ENCODE measurements at places on chromosomes 2 and 18.

DNA sequence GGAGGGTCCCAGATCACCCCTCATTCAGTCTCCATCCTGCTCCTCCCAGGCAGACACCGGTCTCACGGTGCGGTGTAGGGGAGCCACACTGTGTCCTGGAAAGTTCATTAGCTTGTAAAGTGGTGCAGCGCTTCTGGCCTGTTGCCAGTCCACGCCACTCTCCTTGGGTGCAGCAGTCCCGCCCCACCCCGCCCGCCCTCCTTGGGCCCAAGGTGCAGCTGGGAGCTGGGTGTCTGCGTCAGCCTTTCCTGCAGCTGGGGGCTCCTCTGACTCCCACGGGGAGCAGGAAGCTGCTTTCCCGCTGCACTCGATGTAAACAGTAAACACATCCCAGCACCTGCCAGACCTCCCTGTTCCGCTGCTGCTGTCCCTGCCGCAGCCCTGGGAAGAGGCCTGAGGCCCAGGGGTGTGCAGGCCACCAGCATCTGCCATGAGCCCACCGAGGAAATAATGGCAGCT lies 53.8 kb upstream of the ASB18 start:
- DNase-seq = peak; percentile 66

- DNase-seq = no peak
Observed at GRCh38 chr2:177992992-177993391, 79.6 kb downstream of the PDE11A start.

DNA sequence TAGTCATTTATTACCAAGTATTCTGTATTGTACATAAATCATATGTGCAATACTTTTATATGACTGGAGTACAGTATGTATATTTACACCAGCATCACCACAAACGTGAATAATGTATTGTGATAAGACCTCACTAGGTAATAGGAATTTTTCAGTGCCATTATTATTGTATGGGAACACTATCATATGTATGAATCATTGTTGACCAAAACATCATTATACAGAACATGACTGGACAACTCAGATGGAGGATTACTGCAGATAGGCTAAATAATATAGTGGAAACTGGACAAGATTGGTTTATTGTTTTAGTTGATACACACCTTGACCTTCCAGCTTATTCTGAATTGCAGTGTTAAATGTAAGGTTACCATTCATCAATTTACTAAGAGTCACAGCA lies 33.4 kb downstream of the VAPA start:
- no peak for DNase-seq

GRCh38 chr2:55932843-55933242 lies 9.3 kb upstream of the EFEMP1 start:
- no peak for DNase-seq

DNA sequence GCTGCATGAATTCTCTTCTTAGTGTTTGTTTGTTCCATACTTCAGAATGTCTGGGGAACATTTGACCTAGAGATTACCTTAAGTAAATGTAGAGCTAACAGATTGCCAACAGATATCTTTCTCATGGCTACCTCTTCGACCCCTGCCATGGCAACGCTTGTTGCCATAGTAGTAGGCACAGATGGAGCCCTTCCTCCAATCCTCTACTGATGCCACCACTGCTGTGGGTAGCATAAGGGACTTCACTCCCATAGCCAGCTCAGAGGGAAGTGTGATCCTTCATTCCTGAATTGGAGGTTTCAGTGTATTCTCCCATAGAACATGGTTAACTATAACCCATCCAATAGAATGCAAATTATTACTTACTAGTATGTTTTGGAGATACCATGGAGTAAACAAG lies 543.6 kb upstream of the NRP2 start:
- no peak for DNase-seq

DNA sequence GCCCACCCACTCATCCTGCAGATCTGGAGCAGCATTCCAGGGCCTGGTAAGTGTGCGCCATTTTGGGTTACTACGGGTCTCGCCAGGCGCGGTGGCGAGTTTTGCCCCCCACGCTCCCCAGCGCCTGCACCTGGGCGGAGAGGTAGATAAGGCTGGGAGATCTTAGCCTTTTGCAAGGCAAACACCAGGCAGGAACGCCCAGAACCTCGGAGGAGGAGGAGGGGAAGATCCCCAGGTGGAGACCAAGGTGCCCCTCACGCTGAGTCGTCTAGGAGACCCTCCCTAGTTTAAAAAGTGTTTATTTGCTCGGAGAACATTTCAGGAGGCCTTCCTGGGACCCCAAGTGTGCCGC lies 365 bp upstream of the RAMP1 start:
- no peak for DNase-seq

- no peak for DNase-seq
Observed at GRCh38 chr2:211513446-211513845, 957.0 kb downstream of the CPS1 start.

GRCh38 chr18:2515171-2515787 lies 56.0 kb downstream of the METTL4 start:
- DNase-seq = no peak

DNA sequence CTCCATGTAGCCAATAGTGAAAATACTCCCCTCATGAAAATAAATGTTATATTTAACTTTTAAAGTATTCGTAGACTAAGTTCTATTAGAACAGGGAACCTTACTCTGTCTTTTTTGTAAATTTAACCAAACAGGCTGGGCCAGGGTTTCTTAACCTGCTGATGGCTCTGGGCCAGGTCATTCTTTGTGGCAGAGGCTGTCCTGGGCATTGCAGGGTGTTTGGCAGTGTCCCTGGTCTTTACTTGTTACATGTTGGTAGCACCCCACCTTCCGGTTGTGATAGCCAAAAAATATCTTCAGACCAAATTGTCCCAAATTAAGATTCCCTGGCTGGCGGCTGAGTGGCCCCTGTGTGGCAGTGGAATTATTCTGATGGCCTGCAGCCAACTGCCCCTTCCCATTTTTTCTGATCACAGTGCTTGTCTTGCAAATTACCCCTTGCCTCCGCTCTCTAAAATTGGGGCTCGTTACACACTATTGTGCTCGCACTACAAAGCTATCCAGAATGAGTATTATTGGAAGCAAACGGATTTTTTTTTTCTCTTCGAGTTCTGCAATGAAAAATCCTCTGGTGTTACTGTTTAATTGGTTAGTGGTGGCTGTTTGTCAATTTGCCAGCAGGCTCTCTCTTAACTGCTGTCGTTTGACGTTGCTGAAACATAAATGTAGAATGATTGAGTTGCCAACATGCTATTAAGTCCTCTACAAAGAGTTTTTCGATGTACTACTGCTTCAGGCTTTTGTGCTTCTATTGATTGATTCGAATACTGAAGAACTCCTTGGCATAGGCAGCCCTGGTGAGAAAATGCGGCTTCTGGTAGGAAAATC lies 216.9 kb downstream of the SH3RF3 start:
- peak; percentile 45 for DNase-seq

GRCh38 chr18:64142904-64143303 lies 6.0 kb downstream of the LINC00305 start:
- no peak for DNase-seq

DNA sequence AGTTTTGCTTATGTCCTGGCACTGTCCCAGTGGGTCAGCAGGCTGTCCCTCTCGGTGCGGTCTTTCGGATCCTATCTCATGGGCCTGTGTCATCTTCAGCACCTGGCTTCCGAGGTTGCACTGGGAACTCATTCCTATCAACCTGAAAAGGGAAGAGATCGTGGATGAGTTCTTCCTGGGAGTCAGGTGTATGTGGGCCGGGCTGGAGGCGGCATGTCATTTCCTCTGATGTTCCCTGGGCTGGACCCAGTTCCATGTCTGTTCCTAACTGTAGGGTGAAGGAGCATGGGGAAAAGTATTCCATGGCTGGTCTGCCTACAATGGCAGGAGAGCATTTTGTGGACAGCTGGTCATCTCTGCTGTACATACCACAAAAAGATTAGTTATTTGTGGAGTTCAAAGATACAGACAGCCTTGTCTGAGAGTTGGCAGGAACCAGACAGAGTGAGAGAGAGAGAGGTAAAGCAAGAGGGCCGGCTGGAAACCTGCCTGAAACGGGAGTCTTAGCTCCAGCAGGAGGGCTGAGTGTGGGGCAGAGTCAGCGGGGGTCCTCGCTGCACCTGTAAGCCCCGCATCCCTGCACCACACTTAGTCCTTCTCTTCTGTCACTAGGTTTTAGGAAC lies 25.2 kb downstream of the FAM228A start:
- DNase-seq = no peak

DNA sequence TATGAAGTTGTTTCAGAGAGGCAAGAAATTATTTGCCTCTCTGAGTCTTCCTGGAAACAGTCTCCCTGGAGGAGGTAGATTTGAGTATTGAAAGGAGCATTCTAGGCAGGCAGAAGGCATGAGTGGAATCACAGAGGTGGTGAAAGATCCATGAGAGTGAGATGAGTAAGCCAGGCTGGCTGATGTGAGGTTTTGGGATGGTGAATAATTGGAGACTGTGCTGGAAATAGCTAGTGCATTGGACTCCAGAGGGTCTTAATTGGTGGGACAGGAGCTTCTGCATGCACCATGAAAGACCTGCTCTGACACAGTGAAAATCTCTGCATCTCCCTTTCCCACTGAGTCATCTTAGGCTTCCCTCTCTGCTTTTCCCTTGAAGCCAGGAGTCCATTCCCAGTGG lies 46.3 kb downstream of the CDC42EP3 start:
- DNase-seq = no peak

- no peak for DNase-seq
Observed at GRCh38 chr2:210224591-210224940, 681 bp downstream of the ACADL start.

DNA sequence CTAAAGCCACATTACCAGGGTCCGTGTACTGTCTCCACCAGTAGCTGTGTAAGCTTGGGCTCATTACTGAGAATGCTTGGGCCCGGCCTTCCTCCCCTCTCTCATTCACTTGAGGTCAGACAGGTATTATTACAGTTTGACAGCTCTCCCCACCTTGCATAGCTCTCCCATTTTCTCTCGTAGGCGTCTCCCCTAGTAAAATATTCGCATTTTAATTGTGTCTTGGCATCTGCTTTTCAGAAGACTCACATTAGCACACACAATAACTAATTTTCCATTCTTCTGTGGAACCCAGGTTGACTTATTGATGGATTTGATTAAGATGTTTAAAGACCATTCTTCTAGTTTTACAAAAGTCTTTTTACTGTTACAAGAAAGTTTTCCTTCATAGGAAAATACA lies 71.1 kb upstream of the CYP20A1 start:
- DNase-seq = no peak

- DNase-seq = no peak
Observed at GRCh38 chr2:98935777-98936352, at the start of gene CRACDL. Gene CRACDL, minus strand, starts transcription at chr2:98936225. Its CDS starts 89,425 bp downstream, at chr2:98846800.

GRCh38 chr18:47997338-47997780 lies 66.9 kb upstream of the SMAD2 start:
- no peak for DNase-seq

GRCh38 chr2:39618736-39619135 lies 47.0 kb upstream of the TMEM178A start:
- DNase-seq = no peak

DNA sequence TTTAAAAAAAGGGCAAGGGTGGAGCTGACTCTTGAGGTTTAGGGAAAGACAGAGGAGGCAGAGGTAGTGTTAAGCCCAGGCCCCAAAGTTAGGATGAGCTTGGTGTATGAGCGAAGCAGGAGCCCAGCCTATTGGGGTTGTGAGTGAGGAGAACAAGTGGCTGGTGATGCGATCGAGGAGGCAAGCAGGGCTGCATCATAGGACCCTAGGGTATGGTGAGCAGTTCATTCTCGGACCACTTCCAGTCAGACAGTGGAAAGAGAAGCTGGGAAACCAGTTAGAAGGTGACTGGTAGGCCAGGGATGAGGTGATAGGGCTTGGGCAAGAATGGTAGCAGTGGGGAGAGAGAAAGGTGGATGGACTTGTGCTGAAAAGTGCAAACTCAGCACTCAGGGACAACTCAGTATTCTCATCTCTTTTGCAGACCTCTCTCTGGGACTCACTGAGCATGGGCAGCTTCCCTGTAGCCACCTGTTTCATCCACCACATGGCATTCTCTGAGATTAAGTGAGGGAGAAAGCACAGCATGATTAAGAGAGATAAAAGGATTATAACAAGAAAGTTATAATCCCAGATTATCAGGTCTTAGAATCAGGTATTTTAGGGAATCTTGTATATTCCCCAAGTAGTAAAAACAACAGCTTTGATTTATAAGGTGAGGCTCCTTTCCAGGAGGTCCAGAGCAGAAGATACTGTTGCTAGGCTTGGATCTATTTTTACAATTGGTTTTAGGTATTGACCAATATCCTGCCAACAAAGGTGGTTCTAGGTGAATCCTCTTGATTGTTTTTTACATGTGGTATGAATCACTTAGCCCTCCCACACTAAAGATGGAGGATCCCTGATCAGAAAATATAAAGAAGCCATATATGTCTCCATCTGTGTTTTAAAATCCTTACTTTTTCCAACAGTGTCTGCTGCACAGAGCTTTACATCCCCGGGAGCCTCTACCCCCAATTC lies 38.3 kb downstream of the XRCC5 start:
- DNase-seq = no peak

GRCh38 chr2:238851026-238851425 lies 3.1 kb downstream of the TWIST2 start:
- DNase-seq = no peak

DNA sequence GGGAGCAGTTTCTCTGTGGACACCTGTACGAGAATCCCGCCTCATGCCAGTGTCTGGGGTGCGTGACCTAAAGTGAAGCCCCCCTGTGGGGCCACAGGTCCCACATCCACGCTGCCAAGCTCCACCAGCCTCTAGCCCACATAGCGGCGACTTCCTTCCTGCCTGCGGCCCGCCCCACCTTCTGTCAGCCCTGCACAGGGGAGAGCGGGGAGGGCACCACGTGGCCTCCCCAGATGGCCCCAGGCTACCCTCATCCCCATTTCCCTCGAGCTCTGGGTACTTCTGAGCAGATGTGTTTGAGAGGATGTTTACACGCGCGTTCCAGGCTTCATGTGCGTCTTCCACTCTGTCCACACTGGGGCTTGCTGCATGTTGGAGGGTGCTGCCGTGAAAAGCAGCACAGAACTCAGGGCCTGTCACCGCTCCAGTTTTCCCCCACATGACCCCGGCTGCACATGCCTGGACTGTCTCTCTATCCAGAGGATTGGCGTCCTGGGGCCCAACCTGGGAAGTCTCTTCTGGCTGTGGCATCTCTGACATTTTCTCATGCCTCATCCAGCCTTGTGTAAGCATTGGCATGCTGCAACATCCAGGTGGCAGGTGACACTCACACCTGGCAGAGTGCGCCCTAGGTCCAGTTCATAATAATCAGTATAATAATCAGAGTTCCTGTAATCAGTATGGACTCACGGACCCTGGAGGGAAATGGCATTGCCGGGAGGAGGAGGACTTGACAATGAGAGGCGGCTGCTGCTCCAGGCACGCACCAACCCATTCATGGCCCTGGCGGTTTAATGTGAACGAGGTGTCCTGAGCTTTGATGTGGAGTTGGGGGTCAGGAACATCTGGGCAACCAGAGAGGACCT lies 146.3 kb upstream of the TWIST2 start:
- no peak for DNase-seq

DNA sequence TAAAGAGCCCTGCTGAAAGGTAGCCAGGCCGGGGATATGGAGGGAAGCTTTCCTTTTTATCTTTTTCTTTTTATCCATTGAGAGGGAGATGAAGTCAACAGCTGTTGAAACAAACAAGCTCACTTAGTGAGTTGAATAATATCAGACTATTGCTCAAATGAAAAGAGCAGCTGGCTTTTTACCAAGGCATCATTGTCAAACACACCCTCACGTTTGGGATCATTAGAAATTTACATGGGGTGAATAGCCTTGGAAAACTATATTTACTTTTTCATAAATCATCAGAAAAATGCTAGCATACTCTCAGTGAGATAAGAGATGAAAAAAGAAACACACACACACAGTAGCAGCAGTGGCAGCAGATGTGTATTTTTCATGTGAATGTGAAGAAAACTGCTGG lies 71.5 kb upstream of the HNMT start:
- peak; percentile 80 for DNase-seq

- no peak for DNase-seq
Observed at GRCh38 chr2:218003981-218004419, 1.2 kb upstream of the TNS1 start.

All from DMS79 (cell line).